ENCODE measurements at places on chromosomes 11 and 22.

DNA sequence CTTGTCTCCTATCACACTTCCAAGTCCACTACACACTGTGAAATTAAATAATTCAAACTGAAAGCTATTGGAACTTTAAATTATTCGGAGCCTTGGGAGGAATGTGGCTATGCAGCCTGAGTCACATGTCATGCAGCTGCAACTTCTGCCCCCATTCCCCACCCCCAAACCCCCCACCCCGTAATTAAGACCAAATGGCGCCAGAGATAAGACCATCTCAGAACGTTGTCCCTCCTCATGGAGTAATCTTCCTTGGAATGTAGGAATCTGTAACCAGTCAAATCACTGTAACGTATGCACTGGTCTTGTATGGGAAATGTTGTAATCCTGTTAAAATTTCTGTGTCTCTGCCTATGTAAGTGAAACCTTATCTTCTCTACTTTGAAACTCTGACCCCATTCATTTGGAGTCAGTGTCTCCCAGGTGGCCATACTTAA lies 37.0 kb downstream of the GAB2 start:
- no peak for DNase-seq

DNA sequence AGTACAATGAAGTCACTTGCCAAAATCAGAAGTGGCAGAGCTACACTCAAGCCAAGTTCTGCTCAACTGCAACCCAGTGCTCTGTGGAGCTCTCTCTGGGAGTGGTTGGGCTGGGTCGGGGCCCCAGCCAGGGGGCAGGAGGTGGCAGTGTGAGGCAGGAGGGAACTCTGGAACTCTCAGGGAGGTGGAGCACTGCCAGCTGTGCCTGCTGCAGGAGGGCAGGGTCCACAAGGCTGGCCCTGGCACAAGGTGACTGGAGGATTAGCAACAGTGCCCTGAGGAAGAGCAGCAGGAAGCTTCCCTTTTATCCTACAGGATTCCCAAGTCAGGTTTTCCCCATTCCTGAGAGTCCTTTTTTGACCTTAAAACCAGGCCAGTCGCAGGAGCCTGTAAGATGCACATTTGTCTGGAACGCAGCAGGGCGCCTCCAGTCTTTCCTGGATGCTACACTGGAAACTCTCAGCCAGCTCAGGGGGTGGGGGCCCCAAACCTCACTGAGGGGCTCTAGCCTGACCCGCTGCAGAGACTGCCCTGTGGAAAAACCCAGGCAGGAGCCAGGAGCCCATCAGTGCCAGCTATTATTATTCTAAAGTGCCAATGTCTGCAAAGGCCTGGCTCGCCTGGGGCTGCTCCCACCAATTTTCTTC lies 31.8 kb downstream of the DKK3 start:
- no peak for DNase-seq

GRCh38 chr11:79708319-79708932 lies 267.6 kb upstream of the TENM4 start:
- peak; percentile 71 for DNase-seq

DNA sequence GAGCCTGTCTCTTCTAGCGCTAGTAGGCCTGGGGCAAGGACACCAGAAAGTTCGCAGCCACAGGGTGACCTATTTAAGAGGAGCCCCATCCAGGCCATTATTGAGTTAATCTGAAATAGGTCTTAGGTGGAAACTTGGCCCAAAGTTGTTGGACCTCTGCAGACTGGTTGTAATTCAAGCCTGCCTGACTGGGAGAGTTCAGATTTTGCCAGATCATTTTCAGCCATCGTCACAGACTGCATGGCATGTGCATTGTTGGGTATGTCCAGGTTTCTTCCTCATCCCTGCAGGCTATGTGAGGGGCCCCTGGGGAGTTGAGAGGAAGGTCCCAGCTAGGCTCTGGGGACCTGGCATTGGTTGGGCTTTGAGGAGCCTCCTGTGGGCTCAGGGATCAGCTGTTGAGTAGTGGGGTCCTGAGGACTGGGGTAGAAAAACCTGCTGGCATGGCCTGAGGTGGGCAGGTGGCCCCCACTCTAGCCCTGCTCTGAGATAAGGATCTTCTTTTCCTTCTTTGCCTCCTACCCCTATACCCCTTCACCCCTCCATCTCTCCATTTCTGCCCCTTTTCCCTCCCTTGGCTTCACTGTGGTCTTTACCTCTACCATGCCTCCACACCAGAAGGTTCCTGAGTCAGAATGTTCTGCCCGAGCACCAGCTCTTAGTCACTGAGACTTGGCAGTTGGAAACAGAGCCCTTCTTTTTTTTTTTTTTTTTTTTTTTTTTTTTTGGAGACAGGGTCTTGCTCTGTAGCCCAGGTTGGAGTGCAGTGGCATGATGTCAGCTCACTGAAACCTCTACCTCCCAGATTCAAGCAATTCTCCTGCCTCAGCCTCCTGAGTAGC lies 112.7 kb downstream of the MORC2 start:
- DNase-seq = no peak

DNA sequence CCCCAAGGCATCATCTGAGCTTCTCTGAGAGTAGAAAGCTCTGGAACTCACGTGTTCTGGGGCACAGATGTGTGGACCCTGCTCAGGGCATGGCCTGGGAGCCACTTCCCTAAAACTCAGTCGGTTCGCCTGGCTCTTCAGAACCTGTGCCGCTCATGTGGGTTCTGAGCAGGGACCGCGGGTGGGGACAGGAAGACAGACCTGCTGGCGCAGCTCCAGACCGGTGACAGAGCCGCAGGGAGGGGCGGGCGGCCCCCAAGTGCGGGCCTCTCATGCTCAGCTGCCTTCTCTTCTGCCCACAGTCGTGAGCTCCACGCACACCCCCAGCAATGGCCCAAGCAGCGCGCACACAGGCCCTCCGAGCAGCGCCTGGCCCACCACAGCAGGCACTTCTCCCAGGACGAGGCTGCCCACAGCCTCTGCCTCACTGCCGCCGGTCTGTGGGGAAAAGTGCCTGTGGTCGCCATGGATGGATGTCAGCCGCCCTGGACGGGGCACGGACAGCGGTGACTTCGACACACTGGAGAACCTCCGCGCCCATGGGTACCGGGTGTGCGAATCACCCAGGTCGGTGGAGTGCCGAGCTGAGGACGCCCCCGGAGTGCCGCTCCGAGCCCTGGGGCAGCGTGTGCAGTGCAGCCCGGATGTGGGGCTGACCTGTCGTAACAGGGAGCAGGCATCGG lies 24.2 kb downstream of the MUC5AC start:
- no peak for DNase-seq

DNA sequence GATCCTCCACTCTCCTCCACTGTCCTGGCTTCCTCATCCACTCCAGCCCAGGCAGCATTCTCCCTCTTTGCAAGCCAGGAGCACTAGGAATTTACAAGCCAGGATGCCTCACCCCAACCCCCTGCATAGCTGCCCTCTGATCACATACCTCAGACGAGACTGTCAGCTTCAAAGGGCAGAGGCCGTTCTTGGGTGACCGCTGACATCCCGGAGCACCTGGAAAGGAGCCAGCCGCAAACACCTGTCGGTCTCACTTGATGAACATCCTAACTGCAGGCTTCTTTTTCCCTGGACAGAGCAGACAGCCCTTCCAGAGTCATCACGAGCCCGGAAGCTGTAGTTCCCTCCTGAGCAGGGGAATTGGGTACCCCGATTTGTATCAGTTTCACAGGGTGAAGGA lies 451.3 kb upstream of the B3GAT1 start:
- DNase-seq = no peak

DNA sequence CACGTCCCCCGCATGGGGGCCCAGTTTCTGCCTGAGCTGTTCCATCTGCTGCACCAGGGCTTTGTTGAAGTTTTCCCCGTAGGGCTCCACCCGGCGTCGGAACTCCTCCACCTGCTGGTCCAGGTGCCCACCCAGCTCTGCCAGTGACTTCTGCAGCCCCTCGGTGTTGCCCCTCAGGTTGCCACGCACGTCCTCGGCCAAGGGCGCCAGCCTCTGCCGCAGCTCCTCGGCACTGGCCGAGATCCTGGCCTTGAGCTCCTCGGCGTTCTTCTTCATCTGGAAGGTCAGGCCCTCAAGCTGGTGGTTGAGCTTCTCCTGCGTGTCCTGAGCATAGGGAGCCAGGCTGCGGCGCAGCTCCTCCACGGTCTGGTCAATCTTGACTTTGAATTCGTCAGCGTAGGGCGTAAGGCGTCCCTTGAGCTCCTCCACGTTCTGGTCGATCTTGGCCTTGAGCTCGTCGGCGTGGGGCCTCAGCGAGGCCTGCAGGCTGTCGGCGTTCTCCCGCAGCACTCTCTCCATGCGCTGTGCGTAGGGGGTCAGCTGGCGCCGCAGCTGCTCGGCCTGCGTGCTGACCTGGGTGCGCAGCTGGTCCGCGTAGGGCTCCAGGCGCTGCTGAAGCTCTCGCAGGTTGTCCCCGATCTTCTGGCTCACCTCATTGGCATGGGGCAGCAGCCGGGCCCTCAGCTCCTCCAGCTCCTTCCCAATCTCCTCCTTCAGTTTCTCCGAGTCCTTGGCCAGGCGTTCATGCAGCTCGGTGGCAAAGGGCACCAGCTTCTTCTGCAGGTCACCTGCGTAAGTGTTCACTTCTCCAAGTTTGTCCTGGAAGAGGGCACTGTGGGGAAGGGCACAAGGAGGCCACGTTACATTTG lies 1.8 kb downstream of the APOA4 start:
- DNase-seq = no peak

- DNase-seq = no peak
These were observed 83.3 kb upstream of the PICALM start for GRCh38 chr11:86152006-86152862.

GRCh38 chr22:43882122-43882767 lies 9.6 kb downstream of the PNPLA5 start:
- no peak for DNase-seq

- DNase-seq = no peak
These were observed 42.1 kb upstream of the TP53I11 start for GRCh38 chr11:44992774-44993173.

DNA sequence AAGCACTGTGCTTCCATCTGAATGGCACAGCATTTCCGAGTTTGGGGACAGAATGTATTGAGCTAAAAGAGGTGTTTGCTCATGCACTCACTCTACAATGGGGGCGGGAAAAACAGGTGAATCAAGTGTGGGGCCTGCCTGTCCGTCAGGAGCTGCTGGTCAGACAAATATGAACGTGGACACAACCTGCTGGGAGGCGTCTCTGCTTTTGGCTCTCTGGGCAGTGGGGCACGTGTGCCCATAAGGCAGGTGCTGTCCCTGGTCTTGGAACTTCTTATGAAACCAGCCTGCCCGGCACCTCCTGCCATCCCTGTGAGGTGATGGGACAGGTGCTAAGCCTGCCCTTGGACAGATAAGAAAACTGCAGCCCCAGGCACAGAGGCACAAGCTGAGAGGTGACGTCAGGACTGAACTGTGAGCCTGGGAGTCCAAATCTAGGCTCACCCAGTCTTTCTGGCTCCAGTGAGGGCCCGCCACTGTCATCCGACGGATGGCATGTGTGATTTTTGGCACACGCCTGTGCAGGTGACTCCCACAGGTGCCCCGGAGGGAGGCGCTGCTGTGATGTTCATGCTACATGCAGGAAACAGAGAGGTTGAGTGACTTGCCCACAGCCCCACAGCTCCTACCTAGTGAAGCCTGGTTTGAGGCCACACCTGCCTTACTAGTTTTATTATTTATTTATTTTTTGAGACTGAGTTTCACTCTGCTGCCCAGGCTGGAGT lies 51.6 kb downstream of the SMIM38 start:
- no peak for DNase-seq

- DNase-seq = peak; percentile 11
These were observed 22.9 kb upstream of the MRPL17 start for GRCh38 chr11:6705905-6706535.

DNA sequence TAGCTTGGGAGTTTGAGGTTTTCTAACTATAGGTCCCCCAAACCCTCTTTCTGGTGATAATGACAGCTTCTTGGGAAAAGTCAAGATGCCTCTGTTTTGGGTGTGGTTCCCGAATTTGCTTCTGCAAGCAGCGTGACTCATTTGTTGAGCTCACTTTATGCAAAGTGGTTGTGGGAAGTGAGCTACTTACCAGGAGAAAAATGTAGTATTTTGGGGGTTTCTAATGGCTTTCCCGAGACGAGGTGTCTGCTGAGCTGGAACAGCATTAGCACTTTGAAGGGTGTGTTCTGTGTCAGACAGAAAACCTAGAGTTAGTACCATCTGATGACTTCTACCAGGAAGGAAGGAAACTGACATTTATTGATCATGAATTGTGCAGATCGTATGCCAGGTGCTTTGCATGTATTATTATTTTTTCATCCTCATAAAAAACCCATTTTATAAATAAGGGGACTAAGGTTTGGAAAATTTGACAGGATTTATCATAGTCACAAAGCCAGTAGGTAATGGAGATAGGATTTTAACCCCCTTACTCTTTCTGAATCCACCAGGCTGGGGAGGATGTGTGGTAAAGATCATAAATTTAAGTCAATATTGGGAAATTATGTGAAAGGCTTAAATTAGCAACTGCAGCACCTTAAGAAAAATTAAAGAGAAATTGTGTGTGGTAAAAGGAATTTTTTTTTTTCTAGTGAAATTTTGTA lies 108.8 kb upstream of the CD44 start:
- DNase-seq = no peak

GRCh38 chr11:35167426-35167954 lies 28.5 kb downstream of the CD44 start:
- DNase-seq = no peak

- no peak for DNase-seq
These were observed 936 bp downstream of the BRD1 start for GRCh38 chr22:49826603-49827270.

GRCh38 chr11:73989156-73989555 lies 6.5 kb upstream of the UCP2 start:
- DNase-seq = no peak
